ENCODE measurements at places on chromosomes 2 and 18.
A peak's percentile ranks its signal among the peaks of the same experiment; 100 is the strongest.

DNA sequence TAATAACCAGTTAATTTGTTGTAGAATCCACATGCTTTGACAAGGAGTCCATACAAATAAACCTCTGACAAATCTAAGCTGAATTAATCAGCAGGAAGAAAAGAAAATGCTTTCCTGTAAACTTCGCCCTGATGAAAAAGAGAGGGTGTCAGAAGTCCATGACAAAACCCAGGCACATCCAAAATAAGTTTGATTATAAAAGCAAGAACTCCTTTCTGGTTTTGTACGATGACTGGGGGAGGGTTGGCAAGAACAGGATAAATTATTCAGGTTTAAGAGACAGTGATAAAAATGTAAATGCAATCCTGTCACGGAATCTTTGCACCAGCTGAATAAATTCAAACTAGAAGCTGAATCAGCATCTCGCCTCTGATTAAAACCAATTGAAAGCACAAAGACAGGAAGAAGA, 469.2 kb upstream of the TNP1 start:
- no peak for DNase-seq

GRCh38 chr18:8835521-8835953, 130.2 kb downstream of the MTCL1 start:
- DNase-seq, result peak; percentile 94

GRCh38 chr2:114128725-114129124, 238.8 kb downstream of the ACTR3 start:
- DNase-seq, result no peak

DNA sequence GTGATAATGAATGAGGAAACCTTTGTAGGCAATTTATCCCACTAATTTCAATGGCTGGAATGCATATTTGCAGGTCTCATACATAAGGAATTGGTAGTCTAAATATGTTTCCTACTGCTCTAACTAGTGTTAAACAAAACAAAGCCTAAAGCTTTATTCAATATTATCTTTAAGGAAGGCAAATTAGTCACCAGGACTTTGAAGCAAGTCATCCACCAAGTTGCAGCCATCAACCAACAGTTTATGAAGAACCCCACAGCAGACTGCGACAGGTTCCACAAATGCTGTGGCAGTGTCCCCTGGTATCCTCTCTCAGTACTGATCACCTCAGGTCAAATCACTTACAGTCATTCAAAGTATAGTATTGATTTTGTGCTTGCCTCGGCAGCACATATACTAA, 181.5 kb upstream of the ZFP36L2 start:
- DNase-seq, result no peak

DNA sequence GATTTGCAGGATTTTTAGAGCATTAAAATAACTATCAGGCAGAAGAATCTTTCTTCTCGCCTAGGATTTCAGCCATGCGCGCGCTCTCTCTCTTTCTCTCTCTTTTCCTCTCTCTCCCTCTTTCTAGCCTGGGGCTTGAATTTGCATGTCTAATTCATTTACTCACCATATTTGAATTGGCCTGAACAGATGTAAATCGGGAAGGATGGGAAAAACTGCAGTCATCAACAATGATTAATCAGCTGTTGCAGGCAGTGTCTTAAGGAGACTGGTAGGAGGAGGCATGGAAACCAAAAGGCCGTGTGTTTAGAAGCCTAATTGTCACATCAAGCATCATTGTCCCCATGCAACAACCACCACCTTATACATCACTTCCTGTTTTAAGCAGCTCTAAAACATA, 137.0 kb downstream of the MEIS1 start:
- no peak for DNase-seq

DNA sequence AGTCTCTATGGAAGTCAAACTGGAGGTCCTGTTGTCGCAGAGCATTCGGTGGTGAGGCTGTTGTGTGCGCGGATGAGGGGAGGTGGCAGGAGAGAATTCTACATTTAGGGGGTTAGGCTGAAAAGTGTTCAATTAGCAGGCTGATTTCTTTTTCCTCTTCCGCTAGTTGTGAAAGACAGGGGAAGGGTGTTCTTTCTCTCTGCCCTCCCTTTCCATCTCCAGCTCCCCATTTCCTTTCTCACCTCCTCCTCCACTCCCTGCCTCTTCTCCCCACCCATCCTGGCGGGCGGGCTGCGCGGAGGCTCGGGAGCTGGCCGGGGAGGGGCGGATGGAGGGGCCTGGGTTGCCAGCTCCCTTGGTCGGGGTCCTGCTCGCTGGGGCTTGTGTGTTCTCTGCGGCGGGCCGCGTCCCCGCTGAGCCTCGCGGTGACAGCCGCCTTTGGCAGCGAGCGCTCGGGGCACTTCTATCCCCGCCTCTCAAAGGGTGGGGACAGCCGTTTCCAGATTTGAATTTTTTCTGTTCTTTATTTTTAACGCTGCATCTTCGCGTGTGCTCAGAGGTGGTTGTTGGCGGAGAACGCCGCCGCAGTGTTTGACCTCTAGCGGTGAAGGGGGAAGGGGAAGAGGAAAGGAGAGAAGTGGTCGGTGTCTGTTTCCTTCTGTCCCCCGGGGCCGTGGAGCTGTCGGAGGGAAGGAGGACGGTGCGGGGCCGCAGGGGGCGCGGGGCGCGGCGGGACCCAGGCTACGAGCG, 3.6 kb downstream of the SOX11 start:
- DNase-seq, result no peak

DNA sequence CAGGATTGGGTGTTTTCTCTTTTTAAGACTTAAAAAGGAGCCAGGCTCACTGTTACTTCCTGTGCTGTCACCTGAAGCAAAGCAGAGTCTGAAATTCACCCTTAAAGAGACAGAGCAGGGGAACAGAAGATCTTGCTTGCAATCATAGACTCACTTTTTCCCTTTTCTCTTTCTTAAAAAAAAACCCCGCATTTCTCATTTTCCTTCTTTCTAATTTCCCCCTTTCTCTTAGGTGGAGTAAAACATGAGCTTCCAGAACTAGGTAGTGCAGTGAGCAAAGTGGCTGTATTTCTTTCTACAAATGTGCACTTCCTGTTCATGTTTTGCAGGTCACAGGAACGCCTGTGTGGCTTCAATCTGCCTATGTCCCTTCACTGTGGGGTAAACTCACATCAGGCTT, 381.2 kb downstream of the LPIN1 start:
- DNase-seq, result no peak

- peak; percentile 79 for DNase-seq
Measured at GRCh38 chr2:60867848-60868247, 13.5 kb upstream of the REL start.

GRCh38 chr2:214987261-214987660, 151.2 kb downstream of the ABCA12 start:
- DNase-seq, result no peak

- no peak for DNase-seq
Measured at GRCh38 chr2:117523267-117523666, 291.2 kb upstream of the DDX18 start.

GRCh38 chr2:157173740-157174184, 83.7 kb upstream of the GALNT5 start:
- no peak for DNase-seq

- DNase-seq, result peak; percentile 9
Measured at GRCh38 chr18:30359521-30359920, 683.0 kb downstream of the DSC3 start.

DNA sequence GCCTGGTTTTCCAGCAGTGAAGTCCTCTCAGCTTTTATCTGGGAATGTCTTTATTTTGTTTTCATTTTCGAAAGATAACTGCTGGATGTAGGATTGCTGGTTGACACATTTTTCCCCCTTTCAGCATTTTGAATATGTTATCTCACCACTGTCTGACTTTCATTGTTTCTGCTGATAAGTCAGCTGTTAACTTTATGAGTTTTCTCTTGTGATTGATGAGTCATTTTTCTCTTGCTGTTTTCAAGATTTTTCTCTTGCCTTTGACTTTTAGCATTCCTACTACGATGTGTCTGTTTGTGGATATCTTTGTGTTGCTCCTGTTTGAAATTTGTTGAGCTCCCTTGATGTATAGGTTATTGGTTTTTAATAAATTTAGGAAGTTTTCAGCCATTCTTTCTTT, 85.5 kb downstream of the AGPS start:
- no peak for DNase-seq

DNA sequence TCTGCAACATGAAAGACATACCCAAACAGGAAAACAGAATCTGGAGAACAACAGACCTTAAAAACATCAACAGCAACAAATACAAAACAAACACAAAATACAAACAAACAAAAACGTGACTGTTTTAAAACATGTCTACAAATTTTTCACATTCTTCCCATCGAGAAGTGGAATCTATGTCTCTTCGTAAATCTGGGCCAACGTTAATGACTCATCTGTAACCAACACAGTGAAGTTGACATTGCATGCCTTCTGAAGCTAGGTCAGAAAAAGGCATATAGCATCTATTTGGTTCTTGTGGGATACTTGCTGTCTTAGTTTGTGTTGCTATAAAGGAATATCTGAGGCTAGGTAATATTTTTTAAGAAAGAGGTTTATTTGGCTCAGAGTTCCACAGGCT, 269.0 kb upstream of the FBXO11 start:
- no peak for DNase-seq

GRCh38 chr2:98087447-98088020, 567 bp downstream of the VWA3B start:
- DNase-seq, result no peak

DNA sequence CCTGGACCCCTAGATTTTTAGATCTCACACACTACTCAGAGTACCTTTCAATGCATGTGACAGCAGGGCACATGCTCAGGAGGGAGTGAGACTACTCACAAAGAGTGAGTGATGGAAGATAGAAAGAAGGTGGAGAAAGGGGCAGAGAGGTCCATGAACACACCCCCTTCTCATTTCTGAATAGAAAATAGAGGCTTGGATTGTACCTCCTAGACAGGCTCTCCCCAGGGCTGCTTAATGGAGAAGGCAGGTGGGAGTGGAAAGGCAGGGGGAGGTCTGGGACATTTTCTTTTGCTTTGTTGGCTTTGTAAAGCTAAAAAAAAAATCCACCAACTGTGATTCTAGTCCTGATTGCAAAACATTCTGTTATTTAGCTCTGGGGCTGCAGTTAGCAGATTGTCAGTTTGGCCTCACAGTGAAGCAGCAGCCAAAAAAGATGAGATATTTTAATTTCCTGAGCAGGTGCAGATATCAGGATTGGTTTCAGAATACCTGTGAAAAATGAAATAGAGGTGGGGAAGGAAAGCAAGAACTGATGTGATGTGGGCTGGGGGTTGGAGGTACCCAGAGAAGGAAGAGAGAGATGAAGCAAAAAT, 119.3 kb upstream of the GYPC start:
- no peak for DNase-seq

DNA sequence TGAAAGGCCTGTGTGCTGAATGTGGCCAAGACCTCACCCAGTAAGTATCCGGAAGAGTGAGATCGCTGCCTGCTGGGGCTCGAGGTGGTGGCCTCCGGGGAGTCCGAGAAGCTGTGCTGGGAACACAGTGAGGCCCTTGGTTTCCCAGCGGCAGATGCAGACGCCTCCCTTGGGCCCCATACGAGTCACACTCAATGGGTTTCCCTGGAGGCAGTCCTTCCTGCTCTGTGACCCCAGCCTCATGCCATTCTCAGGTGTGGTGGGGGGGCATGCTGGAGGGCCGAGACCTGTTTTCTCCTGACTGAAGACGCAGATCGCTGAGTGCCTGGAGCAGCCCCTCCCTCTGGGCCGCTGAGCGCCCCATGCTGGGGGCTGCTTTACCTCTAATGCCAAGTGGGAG, 15.7 kb downstream of the CTDP1 start:
- DNase-seq, result no peak

DNA sequence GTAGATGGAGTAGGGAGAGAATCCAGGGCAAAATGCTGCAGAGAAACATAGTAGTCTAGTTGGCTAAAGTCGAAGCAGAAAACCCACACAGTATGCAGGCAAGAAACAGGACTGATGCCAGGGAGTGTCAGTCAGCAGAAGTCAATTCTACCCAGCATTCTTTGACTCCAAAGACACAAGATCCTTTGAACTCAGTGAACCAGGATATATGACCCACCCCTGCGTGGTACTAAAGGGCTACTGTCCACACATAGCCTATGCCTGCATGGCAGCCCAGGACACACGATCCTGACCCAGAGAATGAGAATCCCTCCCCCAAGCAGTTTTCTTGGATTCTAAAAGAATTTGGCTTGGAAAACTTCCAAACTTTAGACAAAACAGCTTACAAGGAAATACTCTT, 42.5 kb downstream of the ALK start:
- DNase-seq, result no peak

DNA sequence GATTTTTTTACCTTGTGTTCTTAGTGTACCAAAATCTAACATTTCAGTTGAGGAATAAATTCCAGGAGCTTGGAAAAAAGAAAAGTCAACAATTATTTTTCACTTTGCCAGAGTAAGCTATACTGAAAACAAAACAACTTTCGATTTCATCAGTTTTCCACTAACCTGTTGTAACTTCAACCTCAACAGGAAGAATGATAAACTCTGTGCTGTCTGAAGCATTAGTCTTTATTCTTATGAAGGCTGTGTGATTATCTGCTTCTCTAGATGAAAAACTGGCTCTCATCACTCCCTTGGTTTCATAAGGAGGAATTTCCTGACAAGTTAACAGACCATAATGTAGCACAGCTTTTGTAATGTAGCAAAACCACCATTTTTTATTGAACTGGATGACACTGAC, 121.2 kb downstream of the ZAP70 start:
- peak; percentile 61 for DNase-seq

- peak; percentile 67 for DNase-seq
Measured at GRCh38 chr2:113700186-113700841, 56.1 kb downstream of the SLC35F5 start.

DNA sequence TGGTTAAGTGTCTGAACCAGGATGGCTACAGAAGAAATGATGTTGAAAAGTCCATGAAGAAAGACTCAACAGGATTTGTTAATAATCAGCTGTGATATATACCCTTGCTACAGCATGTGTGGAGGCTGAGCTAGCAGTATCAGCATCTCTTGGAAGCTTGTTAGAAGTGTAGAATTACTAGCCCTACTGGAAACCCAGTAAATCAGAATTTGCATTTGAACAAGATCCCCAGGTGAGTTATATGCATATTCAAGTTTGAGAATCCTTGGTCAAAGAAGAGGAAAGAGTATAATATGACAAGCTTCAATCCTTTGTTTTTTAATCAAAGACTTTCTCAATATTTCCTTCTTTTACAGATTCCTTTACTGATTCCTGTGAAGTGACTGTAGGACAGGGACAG, 109.0 kb upstream of the KCNJ3 start:
- no peak for DNase-seq

DNA sequence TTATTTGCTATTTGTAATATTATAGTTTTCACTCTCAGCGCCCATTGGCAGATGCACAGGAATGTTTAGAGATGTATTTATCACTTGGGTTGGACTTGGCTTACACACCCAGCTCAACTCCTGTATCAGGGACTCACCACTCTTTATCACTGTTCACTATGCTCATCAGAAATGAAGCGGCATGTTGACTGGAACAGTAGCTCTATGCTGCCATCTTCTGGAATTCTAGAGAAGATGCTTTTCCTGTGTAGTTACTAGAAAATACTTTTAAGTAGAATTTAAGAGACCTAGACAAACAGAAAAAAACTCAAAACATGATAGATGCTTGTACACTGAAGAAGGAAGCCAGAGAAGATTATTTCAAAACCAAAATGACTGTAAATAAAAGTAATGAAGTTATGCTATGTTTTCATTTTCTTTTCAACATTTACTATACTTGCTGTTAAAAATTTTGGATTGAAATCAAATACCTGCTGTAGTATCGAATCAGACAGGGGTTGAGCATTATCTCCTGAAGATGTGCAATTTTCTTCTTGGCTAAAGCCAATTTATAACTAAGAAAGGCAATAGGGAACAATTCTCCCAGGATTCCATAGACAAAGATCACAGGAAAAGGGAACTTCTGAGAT, 47.4 kb upstream of the NXPH2 start:
- peak; percentile 9 for DNase-seq

GRCh38 chr18:3554811-3555427, 104.9 kb downstream of the TGIF1 start:
- no peak for DNase-seq

GRCh38 chr2:149353421-149353820, 23.0 kb downstream of the LYPD6 start:
- DNase-seq, result no peak

All from GF-D8 (cell line).